Esophagus squamous epithelium (tissue), 5 donors: ENCODE measurements at places on chromosomes 12 and 14.

DNA sequence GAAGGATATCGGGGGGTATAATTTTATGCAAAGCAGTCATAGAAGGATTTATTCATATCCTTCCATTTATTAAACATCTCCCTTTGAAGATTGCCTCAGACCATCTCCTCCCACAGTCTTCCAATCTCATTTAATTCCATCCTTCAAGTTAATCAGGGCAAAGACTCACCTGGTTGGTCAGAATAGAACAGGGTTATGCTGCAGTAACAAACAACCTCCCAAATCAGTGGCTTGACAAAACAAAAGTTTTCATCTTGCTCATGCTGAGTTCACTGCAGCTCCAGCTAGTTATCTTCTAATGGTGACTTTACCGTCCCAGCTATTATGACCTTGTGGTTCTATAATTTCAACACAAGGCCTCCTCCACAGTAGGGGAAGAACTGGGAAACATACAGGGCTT, 48.8 kb upstream of the MTERF2 start:
- no peak for DNase-seq

GRCh38 chr12:43675048-43675904, 83.3 kb downstream of the PUS7L start:
- DNase-seq: no peak

GRCh38 chr12:121657305-121658008, 12.0 kb downstream of the MORN3 start:
- DNase-seq: no peak

DNA sequence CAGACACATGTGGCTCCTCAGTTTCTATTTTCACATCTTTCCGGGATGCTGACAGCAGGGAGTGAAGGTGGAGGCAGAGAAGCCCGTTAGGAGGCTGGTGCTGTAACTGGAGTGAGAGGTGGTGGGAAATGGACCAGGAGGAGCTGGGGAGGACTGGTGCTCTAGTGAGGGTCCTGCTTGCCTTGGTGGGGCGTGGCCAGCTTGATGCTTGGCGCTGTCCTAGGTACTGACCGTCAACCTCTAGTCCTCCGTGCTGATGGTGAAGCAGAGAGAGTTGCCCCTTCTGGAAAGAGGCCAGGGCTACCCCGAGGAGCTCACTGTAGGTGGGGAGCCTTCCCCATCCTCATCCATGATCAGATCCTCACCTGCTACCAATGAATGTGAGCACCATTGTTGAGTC, 1.4 kb downstream of the TRMT61A start:
- DNase-seq: no peak

- DNase-seq: no peak
Measured at GRCh38 chr14:68081489-68081888, 261.9 kb downstream of the RAD51B start.

DNA sequence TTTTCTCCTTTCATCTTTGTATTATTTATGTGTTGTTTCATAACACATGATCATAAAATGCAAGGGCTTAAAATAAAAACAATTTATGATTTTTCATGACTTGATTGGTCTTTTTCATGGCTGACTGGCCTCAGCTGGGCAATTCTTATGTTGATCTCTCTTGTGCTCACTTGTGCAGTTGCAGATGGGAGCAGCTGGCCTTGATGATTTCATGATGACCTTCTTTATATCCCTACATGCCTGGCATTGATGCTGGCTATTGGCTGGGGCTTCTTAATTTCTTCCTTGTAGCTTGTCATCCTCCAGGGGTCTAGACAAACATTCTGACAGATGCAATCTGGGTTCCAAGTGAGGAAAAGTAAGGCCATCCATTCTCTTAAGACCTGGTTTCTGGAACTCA, 1832.8 kb upstream of the FLRT2 start:
- no peak for DNase-seq

- no peak for DNase-seq
Measured at GRCh38 chr12:71744522-71745300, 10.0 kb upstream of the RAB21 start.

DNA sequence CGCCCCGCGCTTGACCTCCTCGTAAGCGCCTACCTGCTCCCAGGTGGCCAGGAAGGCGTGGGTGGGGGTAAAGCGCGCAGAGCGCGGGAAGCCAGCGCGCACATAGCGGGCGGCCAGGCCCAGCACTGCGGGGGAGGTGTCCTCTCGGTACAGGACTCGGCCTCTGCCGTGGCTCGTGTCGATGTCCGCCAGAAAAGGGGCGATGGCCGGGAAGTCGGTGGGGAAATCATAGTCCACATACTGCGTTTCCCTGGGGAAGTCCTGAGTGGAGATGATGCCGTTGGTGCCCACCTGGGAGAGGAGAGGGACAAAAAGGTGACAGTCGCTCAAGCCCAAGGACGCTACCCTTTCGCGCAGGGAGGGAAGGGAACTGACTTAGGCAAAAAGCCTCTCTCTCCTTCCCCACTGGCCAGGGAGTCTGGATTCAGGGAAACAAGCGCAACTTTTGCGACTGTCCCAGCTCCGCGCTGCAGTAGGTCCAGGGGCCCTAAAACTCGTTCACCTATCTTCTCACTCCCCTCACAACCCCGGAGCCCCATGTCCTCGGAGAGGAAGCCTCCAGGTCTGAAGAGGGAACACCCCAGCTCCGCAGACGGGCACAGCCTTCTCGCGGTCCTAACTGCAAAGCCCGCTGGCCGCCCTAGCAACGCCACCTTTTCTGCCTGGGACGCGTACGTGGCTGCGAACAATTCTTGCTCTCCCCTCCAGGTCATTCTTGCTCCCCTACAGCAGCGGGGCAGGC, 815 bp downstream of the NID2 start:
- no peak for DNase-seq

GRCh38 chr12:131117438-131118245, 163.9 kb downstream of the ADGRD1 start:
- DNase-seq: no peak

- DNase-seq: no peak
Measured at GRCh38 chr14:105944632-105945610, 418.5 kb downstream of the TMEM121 start.

- DNase-seq: no peak
Measured at GRCh38 chr12:1205512-1206060, 214.6 kb downstream of the ERC1 start.

DNA sequence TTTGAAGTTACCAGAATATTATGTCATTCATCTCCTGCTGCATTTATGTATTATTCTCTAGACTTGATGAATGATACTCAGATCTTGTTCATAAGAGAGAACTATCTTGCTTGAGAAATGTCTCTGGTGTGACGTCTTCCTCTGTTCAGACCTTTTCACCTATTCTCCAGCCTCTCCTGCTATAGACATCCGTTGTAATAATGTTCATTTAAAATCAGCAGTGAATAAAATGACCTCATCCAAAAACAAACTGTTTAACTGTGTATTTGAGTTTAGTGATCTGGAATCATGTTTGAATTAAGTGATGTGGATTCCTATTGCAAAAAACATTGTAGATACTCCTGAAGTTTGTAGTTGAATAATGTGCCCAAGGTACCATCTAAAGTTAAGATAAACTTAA, 487.1 kb downstream of the PCNX1 start:
- no peak for DNase-seq

DNA sequence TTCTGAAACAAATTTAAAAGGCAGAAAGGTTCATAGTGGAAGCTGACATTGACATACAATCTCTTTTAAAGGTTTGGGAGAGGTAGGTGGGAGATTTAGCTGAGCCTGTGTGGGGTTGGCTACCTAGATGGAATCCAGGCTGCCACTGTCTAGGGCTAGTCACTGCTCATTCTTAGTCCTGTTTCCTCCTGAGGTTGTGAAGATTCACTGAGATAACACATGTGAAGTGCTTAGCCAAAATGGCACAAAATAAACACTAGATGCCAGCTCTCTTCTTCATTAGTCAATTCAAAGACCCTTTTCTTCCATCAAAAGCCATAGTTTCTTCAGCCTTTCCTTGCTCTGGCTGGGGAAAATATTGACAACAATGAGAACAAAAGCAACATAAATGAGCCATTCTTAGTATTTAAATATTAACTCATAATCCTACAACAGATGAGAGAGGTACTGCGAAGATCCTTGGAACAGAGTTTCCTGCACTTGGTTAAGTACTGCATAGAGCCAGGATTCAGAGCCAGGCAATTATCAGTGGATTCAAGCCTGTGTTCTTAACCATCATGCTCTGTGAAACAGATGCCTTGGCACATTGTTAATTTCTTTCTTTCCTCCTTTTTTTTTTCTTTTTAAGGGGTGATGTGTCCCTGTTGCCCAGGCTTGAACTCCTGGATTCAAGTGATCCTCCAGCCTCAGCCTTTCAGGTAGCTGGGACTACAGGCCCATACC, 3.5 kb downstream of the MYF6 start:
- DNase-seq: no peak

GRCh38 chr14:50961605-50962221, 17.4 kb upstream of the PYGL start:
- no peak for DNase-seq

- no peak for DNase-seq
Measured at GRCh38 chr12:72304751-72305150, 32.6 kb downstream of the TRHDE start.

GRCh38 chr12:585062-586061, 77.9 kb downstream of the NINJ2 start:
- no peak for DNase-seq
